ENCODE measurements at places on chromosomes 5 and 9.

DNA sequence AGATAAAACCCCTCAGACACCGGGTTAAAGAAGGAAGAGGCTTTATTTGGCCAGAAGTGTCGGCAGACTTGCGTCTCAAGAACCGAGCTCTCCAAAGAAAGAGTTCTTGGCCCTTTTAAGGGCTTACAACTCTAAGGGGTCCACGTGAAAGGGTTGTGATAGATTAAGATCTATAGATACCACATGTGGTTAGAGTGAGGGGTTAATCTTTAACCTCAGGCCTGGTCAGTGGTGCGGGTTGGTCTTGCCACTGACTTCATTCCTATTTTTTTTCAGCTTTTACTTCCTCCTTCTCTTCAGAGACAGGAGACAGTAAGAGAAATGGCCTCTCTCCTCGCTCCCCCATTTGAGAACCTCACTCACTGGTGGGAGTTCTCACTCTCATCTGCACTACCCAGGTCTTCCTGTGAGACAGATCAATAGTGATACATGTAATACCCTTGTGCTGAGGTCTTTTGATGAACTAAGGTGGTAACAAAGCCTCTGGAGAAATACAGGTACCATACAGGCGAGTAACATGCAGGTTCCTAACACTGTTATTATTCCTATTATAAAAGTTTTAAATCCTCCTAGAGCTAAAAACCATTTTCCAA is 52.4 kb upstream of the COX7C start:
- DNase-seq, result no peak

- no peak for DNase-seq
These were observed 113.7 kb downstream of the TRPM6 start for GRCh38 chr9:74773886-74774479.

- DNase-seq, result no peak
These were observed 31.1 kb downstream of the UHRF2 start for GRCh38 chr9:6444128-6444527.

DNA sequence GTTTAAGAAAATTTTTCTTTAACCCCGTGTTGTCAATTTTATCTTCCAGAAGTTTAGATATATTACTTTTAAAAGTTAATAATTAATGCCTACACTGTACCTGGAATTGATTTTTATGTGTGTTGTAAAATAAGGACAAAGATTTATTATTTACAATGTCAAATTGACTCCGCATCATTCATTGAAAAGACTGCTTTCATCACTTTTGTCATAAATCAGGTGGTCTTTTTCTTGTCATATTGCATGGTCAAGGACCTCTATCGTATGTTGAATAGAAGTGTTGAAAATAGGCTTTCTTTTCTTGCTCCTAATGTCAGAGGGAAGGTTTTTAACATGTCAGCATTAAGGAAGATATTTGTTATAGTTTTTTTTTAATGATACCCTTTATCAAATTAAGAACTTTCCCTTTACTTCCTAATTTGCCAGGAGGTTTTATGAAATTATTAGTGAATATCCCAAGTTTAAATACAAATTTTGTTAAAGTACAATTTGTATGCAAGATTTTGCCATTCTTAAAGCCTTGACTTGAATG is 92.6 kb downstream of the WDR70 start:
- no peak for DNase-seq

DNA sequence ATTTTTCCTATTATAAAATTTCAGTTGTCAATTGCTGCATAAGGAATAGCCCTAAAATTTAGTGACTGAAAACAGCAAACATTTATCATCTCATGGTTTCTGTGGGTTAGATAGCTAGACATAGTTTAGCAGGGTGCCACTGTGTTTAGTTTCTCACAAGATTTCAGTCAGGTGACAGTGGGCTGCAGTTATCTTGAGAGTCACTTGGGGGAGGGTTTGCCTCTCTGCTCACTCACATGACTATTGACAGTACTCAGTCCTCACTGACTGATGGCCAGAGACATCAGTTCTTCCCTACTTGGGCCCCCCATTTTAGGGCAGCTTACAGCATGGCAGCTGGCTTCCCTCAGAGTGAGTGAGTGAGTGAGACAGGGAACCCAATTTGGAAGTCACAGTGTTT is 42.0 kb downstream of the PBX3 start:
- DNase-seq, result no peak

DNA sequence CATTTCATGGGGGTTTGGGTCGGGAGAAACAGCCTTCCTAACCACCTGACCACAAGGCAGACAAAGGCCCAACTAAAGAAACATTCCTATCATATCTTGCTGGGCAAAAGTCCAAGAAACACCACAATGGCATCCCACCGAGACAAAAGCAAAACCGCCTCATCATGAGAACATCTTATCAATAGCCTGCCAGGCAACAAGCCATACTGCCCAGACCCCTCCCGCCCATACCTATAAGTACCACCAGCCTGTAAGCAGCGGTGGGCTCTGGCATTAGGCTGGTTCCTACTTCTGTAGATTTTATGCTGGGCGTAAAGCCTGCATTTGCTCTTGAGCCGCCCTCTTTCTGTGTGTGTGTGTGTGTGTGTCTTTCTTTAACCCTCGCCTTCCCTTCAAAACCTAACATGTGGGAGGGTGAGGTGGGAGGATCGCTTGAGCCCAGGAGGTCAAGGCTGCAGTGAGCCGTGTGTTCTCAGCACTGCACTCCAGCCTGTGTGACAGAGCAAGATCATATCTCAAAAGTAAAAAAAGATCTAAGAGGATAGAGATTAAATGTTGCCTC is 56.9 kb downstream of the PDE6A start:
- DNase-seq, result peak; percentile 91

DNA sequence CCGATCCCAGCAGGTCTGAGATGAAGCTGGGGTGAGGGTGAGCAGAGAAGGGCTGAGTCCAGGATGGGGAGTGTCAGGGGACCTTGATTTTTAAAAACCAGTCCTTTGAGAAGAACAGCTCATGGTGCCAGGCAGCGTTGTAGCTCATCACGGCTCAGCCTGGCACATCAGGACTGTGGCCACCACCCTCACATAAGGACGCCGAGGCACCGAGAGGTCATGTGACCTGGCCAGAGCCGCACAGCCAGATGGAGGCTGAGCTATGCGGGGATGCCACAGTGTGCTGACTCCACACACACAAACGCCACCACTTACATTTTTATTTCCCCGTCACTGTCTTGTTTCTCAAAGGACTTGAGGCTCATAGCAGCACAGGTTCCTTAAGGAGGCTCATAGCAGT is 32.9 kb upstream of the CEP72 start:
- no peak for DNase-seq

- no peak for DNase-seq
These were observed 322.2 kb downstream of the CEMIP2 start for GRCh38 chr9:71446106-71446472.

- DNase-seq, result no peak
These were observed 29.8 kb upstream of the SLCO6A1 start for GRCh38 chr5:102528600-102528999.

DNA sequence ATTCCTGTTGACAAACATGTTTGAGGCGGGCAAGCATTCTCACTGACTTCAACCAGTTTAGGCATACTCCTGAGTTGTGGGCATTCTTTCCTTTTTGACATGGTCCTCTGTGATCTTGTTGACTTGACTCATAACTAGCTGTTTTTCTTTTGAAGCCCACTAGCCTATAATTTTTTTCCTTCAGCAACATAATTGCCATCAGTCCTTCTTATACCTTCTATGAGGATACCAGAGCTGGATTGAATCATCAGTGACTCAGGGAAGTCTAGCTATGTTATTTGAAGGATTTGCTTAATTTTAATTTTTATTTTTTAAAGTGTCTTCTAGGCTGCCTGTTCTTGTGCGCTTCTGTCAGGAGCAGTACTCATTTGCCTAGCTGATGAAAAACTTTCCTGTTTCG is 259.5 kb downstream of the NR3C1 start:
- DNase-seq, result no peak

DNA sequence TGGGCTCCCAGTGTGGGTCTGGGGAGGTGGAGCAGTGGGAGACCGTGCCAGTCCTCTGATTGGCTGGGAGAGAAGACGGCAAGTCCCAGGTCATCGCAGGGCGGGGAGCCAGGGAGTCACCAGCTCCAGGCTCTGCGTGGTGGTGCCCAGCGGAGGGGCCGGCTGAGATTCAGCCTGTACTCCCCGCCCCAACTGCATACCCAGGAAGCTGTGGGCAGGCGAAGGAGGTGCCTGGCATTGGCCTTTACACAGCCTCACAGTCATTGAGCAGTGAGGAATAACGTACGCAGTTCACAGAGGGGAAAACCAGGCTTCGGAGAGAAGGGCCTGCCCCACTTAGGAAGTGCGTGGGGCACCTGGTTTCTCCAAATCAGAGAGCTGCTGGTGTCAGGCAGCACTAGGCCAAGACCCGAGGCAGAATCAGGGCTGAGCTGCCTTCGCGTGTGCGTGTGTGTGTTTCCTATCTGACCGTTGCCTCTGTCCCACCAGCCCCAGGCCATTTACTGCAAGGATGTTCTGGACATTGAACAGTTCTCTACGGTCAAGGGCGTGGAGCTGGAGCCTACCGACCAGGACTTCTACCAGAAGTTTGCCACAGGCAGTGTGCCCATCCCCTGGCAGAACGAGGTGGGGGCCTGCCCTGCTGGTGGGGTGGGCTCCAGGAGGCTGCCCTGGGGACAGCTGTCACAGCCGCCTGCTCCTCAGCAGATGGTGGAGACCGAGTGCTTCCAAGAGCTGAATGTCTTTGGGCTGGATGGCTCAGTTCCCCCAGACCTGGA is 6.2 kb upstream of the PRR7 start:
- DNase-seq, result no peak

- DNase-seq, result no peak
These were observed 38.6 kb downstream of the HMGCS1 start for GRCh38 chr5:43274435-43275114.

DNA sequence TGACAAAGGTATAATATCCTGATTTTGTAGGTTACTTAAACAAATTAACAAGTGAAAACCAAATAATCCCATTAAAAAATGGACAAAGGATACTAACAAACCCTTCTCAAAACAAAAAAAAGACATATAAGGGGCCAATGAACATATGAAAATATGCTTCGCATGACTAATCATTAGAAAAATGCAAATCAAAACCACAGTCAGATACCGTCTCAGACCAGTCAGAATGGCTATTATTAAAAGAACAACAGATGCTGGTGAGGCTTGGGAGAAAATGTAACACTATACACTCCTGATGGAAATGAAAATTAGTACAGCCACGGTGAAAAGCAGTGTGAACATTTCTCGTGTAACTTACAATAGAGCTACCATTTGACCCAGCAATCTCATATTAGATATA is 1542.2 kb upstream of the CDH9 start:
- peak; percentile 65 for DNase-seq

GRCh38 chr5:13921578-13921977 is 22.9 kb downstream of the DNAH5 start:
- DNase-seq, result peak; percentile 8

GRCh38 chr5:128100860-128101557 is 17.4 kb downstream of the SLC12A2 start:
- no peak for DNase-seq

DNA sequence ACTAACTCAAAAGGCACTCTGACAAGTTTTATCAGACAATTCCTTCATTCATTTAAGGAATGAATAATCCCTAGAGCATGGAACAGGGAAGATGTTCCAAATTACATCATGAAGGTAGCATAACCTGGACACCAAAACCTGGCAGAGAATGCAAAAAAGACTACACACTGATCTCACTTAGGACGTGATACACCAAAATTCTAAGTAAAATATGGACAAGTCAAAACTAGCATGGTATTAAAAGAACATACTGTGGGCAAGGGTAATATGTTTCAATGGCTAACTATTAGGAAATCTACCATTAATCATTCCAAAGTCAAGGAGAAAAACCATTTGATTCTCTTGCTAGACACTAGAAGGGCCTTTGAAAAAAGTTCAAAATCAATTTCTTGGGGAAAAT is 176.5 kb downstream of the HSPA4 start:
- DNase-seq, result no peak

DNA sequence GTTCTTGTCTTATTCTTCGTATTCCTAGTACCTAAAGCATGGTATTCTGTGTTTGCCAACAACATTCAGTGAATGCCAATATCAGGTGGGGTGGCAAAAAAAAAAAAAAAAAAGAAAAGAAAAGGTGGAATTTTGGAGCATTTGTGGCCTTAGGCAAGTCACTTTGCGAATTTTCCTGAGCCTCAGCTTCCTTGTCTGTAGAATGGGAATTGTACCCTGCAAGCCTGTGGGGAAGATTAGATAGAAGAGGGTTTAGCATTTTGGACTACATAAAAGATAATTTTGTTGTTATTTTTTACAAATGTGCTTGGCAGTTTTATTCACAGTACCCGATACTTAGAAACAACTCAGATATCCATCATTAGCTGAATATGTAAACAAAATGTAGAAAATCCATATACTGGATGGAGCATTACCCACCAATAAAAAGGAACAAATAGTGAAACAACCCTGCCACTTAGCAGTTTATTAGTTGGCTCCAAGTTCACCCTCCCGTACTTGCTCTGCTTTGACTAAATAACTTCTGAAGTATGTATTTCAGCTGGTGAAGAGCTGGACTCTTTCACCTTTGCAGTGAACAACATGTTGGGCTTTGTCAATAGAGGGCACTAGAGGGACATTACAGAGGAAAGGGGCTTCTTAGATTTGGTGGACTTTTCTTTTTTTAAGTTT is 13.6 kb downstream of the UBE2D2 start:
- DNase-seq, result no peak

DNA sequence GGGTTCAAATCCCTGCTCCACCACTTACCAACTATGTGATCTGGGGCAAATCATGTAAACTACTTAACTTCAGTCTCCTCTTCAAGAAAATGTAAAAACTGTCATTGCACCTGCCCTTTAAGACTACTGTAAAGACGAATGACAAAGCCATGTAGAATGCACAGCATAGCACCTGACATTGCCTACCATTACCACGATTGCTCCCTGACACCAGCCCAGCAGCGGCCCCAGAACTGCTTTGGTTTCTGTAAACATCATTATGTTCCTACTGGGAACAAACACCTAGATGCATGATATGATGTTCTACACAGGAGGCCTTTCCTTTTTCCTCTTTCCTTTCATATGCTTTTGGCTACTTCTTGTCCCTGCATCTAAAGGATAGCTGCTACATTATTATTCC is 23.1 kb upstream of the PLPP6 start:
- no peak for DNase-seq

DNA sequence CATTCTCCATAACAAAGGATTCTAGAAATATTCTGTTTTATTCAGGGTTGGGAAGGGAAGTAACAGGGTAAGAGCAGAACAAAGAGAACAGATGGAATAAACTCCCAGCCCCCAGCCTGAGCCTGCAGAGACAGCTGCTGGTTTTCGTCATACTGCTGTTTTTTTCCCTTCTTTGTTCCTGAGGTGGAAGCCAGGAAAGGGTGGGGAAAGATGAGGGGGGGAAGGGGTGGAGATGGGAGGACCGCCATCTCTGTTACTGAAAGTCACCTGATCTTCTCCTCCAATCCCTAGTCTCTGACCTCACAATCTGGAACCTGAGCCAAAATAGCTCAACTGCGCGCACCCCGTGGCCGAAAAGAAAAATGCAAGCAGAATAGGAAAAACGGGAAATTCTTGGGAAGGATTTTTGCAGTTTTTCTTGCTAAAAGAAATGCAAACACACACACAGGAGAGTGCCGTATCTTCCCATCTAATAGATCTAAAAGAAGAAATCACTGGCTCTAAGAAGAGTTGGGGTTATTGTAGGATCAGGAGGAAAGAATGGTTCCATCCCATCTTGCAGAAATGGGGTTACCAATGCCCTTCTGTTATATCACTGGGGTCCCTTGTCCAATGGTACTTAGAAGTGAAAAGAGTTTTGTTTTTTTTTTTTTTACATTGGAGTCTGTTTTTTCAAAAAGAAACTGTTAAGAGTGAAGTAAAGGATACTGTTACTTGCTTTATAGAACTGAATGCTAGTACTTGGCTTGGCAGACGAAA is 57.9 kb downstream of the DIAPH1 start:
- peak; percentile 93 for DNase-seq

Measured in non-pigmented ciliary epithelial cell (primary cell).